ENCODE measurements at places on chromosomes 5 and 9.
A peak's percentile ranks its signal among the peaks of the same experiment; 100 is the strongest.

GRCh38 chr9:116320290-116320689 lies 166.7 kb downstream of the PAPPA start:
- DNase-seq: no peak

GRCh38 chr9:10032166-10032565 lies 580.6 kb downstream of the PTPRD start:
- no peak for DNase-seq

- DNase-seq: no peak
Measured at GRCh38 chr5:173736374-173736773, 119.9 kb upstream of the BOD1 start.

GRCh38 chr9:86591472-86591871 lies 237.3 kb upstream of the TUT7 start:
- no peak for DNase-seq

- no peak for DNase-seq
Measured at GRCh38 chr5:132388244-132389050, 18.9 kb downstream of the SLC22A5 start.

DNA sequence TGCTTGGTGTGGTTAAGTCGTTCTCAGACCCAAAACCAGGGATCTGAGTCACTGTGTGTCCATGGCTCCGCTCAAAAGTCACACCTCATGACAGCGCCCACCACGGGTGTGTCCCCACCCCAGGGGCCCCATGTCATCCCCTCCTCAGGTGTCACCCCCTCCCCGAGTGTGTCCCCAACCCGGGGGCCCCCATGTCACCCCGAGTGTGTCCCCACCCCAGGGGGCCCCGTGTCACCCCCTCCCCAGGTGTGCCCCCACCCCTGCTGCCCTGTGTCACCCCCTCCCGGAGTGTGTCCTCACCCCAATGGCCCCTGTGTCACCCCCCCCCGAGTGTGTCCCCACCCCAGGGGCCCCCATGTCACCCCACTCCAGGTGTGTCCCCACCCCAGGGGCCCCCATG lies 5.1 kb downstream of the LRRC14B start:
- no peak for DNase-seq

- DNase-seq: no peak
Measured at GRCh38 chr5:136006164-136006563, 22.6 kb upstream of the TGFBI start.

DNA sequence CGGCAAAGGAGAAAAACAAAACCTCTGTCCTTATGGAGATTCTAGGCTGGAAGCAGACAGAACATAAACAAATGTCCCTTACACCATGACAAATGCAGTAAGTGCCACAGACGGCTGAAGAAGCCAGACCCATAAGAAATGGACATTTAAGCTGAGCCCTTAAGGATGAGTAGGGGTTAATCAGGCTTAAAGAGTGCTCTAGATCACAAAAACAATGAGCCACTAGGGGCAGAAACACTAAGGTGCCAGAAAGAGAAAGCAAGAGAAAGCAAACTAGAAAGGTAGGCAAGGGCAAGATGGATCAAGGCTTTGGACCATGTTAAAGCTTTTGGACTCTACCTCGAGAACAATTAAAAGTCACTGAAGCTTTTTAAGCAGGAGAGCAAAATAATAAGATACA lies 326.9 kb upstream of the WWC1 start:
- DNase-seq: no peak

- DNase-seq: no peak
Measured at GRCh38 chr9:32863291-32863690, 80.0 kb downstream of the TMEM215 start.

DNA sequence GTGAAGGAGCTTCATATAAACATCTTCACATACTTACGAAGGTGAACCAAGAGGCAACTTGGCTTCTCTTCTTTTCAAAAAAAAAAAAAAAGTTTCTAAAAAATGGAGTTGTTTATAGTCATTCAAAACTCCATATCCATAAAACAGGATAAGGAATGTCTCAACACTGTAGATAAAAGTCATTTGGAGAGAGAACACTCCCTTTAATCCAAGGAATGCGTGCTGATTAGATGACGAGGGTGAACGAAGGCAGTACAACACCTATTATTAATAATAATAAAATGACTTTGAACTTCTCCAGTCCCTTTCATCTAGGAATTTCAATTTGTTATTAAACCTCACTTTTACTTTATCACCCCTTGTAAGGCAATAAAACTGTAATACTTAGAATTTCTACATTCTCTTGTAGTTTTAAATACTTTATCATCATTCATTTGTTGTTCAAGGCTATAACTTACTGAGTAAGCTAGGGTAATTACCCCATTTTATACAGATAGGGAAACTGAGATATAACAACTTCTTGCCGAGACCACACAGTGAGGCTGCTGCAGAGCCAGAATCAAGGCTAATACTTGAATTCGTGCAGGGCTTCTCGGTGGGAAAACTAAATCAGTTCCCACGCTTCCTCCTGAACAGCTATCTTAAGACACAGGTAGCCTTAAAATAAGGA lies 377.1 kb downstream of the EFNA5 start:
- DNase-seq: no peak

- DNase-seq: no peak
Measured at GRCh38 chr5:120794121-120794520, 330.0 kb downstream of the PRR16 start.

- peak; percentile 20 for DNase-seq
Measured at GRCh38 chr5:170633235-170634081, 129.6 kb downstream of the KCNIP1 start.

DNA sequence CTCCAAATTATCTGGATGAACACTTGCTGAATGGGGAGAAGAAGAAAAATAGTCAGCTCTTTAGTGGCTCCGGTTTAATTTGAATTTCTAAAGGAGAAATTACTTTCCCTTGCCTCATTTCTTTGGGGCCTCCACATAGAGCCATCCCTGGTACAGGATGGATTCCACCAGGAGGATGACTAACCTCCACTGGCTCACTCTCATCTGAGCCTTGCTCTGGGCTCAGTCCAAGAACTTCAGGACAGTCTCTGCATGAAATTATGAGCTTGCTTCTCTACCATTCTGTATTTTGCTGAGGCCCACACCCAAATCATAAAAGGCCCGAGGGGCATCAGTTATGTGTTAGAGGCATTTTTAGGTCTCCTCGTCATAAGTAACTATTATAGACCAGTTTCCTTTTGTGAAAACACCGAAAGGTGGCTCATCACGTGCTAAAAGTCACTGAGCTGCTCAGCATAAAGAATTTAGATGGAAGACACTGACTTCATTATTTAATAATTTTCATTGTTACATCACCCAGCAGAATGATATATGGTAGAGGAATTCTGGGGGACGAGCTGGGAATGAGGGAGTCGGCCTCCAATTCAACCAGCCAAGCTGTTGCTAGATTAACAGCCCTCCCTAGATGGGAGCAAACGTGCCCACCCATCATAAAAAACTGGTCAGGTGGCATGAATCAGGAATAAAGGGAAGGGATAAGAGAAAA lies 222.1 kb downstream of the TARS1 start:
- no peak for DNase-seq

DNA sequence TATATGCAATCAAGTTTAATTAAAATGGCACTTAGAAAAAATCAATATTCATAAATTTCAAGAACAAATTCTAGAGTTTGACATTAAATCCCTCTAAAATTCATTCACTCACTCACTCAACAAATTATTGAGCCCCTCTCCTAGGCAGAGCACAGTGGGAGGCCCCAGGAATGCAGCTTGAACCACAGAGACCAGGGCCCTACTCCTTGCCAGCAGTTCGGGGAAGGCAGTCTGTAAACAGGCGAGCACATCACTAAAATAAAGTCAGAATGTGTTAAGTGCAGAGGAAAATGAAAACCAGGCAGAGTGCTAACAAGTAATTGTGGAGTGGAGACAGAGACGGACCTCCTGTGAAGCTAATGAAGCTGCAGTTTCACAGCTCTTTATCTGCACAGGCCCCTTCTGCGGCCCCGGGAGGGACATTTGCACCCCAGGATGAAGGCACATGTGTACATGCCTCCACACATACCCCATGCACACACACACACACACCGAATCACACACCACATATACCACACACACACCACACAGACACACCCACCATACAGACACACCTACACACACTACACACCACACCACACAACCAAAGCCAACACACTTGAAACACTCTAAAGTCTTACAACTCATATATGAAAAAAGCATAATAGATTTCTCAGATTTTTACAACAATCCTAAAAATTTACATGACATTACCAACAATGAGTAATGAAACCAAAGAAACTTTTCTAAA lies 40.5 kb downstream of the BHMT start:
- DNase-seq: no peak

DNA sequence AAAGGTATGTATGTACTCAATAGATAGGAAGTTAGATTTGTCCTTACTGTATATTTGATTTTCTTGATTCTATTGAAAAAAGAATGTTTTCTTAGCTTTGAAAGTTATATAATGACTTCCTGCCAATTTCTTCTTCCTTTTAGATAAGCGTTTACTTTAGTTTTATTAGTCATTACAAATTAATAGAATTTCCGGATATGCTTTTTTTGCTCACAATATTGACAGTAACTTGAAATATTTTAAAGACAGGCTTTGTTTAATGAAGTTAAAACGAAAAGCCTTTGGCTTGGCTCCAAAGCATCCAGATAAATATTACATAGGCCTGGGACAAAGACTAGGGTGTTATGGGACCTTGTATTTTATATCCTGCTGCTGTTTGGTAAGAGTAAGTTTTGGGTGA lies 49.5 kb downstream of the CWC27 start:
- DNase-seq: no peak

DNA sequence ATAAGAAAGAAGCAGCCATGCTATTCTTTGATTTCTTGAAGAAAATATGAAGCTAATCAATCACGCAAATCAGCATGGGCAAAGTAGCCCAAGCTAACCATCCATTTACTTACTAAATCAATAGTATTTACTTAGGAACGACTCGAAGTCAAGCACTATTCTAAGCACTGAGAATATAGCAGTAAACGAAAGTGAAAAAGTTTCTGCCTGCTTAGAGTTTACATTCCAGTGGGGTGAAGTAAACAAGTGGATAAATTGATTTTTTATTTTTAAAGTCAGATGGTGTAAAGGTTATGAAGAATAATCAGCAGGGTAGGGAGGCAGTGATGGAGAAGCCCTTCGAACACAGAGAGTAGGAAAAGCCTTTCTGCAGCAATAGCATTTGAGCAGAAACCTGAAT lies 5.5 kb downstream of the TSTD2 start:
- DNase-seq: no peak

GRCh38 chr9:28365728-28366127 lies 792.4 kb upstream of the C9orf72 start:
- no peak for DNase-seq

GRCh38 chr5:74281166-74281565 lies 359.4 kb downstream of the ENC1 start:
- no peak for DNase-seq

DNA sequence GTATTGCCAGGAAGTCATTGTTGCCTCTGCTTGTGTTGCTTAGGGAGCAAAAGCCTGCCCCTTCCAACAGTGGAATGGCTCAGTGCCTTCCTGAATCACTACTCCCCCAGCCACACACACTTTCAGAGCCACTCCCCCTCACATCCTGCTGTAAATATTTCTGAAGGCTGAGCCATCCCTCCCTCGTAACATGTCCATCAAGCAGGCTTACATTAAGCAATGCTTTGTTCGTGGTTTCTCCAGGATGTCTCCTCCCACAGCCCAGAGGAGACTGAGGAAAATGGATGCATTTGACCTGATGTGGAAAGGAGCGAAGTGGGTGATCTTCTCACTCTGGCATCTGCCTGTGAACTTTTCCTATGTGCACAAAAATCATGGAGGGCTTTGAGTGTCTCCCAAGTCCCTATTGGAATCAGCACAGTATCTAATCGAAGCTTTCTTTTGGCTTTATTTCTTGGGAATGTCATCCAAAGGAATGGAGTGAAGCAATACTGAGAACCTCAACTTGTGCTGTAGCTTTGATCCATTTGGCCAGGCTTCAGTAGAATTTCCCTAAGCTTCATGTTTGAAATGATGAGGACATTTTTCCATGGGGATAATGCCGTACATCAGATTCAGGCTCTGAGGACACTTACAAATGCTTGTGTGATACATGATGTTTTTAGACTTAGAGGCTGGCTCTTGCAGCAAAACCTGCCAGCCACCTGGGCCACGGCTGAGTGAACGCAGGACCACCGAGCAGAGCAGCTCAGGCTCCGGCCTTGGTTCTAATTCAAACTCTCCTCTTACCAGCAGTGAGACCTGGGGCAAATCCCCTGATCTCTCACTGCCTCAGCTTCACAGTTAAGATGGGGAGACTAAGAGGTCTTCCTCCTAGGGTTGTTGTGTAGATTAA lies 389.1 kb downstream of the ENC1 start:
- no peak for DNase-seq

GRCh38 chr9:34546834-34547827 lies 24.3 kb upstream of the ENHO start:
- no peak for DNase-seq

DNA sequence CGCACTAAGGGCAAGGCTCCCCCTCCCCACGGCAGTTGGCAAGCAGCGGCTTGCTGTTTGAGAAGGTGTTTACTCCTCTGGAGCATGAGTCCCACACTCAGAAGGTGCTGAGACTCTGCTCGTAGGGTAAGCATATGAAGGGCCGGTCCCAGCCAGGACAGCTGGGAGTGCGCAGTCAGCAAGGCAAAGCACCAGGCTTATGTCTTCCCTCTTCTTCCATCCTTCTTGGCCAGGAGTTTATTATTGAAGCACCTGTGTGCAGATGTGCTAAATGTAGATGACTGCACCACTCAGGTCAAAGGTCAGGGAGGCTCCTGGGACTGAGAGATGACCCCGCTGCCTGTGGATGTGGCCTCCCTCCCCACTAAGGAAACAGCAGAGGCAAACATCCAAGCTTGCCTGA lies 27.0 kb upstream of the CDKN2AIPNL start:
- DNase-seq: no peak

DNA sequence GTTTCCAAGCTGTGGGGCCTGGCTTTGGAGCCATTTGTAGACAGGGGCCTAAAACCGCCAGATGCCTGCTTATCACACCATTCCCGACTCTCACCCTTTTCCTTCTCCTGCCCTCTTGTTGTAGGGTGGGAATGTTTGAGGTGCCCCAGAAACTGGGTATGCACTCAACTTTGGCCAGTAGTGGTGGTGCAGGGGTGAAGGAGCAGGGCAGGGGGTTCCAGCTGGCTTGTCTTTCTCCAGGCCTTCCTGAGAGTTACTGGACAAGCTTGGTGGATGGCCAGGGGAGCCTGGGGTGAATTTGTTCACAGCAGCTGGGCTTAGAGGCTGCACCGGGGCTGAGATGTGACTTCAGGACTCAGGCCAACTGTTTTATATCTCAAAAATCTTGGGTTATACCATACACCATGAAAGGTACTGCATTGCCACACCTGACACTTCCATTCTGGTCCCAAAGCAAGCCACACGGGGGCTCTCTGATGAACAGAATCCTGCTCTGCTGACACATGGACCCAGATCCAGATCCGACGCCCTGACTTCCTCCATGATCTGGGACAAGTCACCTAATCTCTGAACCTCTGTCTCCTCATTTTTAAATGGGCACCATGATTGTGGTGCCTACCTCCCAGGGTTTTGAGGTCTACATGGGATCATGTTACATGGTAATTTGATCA lies 62.1 kb downstream of the DAB2IP start:
- no peak for DNase-seq

GRCh38 chr5:142938266-142938880 lies 168.2 kb downstream of the ARHGAP26 start:
- DNase-seq: no peak

GRCh38 chr9:121069396-121069795 lies 5.4 kb upstream of the CNTRL start:
- DNase-seq: no peak
